CD8-positive, alpha-beta T cell (primary cell): ENCODE measurements at places on chromosomes 7 and 10.

GRCh38 chr7:49279891-49280290 lies 355.5 kb downstream of the CDC14C start:
- no peak for DNase-seq

DNA sequence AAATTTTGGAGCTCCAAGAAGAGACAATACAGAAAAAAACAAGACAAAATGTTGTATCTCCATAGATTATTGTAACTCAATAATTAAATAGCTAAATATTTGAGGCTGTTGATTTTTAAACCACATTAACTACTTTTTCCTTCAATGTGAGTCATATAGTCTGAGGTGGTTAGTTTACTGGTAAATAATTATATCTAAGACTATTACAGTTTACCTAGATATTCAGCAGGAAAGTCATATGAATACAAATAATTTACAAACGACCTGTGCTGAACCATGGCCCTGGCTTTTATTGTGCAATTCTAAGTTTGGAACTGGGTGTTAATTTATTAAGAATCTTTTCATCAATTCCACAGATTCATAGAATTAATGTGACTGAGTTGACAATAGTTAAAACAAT lies 22.2 kb downstream of the CREB5 start:
- no peak for DNase-seq

DNA sequence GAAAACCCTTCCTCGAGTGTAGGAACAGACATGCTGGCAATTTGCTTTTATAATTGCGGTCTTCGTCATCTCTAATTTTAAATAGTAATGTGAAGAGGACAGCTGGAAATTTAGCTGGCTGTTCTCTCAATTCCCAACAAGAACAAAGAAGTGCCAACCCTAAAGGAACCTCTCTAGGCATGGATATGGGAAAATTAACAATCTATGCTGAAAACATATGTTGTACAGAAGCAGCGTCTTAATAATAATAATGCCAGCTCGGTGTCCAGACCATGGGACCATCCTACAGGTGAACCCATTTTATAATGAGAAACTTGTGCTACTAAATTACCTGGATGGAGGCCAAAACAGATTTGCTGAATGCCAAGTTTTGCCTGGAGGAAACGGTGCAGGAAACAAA lies 641.4 kb upstream of the MGMT start:
- DNase-seq, result no peak

- DNase-seq, result no peak
Observed at GRCh38 chr10:132207536-132208461, 21.1 kb downstream of the DPYSL4 start.

- DNase-seq, result no peak
Observed at GRCh38 chr7:146741911-146742310, 625.3 kb downstream of the CNTNAP2 start.

GRCh38 chr7:101823096-101823495 lies 5.7 kb downstream of the CUX1 start:
- no peak for DNase-seq
